ENCODE measurements at places on chromosomes 2 and 18.
A peak's percentile ranks its signal among the peaks of the same experiment; 100 is the strongest.

DNA sequence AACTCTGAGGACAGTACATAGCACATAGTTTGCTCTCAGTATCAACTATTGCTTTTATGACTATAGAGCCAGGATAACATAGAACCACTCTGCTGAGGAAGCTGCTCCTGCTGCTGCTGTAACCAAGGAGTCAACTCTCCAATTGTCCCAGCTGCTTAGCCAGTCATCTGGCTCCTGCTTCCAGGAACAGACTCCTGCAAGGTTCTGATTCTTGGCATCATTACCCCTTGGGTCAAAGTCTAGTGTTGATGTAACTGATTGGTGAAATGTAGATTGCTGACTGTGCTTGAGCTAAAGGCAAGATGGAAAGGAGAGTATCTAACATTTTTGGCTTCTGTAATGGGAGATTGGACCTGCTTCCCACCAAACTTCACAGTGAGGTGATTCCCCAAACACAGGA lies 261.9 kb upstream of the FSHR start:
- no peak for DNase-seq

GRCh38 chr2:24334245-24334633 lies 26.1 kb downstream of the ITSN2 start:
- DNase-seq: no peak

DNA sequence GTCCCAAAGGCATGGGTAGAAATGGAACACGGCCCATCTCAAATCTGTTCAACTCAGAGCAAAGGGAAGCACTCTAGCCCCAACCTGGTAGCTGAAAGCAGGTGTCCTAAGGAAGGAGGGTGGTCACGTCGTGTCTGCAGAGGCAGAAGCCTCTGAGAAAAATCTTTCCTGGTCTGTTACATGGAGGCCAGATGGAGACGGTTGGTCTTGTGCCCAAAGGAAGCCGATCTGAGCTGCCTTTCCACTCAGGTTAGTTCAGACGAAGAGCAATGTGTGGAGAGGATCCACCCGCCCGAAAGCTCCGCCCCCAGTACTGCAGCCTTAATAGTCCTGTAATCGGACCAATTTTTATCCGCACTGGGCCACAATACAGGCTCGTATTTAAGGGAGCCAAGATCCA lies 54.9 kb upstream of the AMMECR1L start:
- no peak for DNase-seq

GRCh38 chr2:203238292-203238703 lies 520 bp upstream of the CYP20A1 start:
- no peak for DNase-seq

- DNase-seq: no peak
Measured at GRCh38 chr2:62727259-62727867, 21.9 kb downstream of the EHBP1 start.

GRCh38 chr2:71361631-71362030 lies 30.0 kb downstream of the ZNF638 start:
- no peak for DNase-seq

- DNase-seq: peak; percentile 29
Measured at GRCh38 chr18:75915941-75916623, 488.6 kb upstream of the SMIM21 start.
